ENCODE measurements at places on chromosomes 7 and 10.

DNA sequence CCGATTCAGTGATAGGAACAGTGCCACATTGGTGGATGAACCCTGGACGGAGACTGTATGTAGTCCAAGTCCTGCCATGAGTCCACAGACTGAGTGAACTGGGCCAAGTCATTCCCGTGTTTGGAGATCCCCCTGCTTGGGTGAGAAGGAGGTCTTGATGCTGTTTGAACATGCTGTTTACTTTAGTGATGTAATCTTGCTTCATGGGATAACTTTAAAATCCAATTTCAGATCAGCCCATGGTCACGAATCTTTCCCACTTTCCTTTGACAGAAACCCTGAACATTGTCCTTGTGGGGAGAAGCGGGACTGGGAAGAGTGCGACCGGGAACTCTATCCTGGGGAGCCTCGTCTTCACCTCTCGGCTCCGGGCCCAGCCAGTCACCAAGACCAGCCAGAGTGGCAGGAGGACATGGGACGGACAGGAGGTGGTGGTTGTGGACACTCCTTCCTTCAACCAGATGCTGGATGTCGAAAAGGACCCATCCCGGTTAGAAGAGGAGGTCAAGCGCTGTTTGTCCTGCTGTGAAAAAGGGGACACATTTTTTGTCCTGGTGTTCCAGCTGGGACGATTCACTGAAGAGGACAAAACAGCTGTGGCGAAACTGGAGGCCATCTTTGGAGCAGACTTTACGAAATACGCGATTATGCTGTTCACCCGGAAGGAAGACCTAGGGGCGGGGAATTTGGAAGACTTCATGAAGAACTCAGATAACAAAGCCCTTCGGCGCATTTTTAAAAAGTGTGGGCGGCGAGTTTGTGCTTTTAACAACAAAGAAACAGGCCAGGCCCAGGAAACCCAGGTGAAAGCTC lies 26.6 kb downstream of the GIMAP8 start:
- DNase-seq, result peak; percentile 28

DNA sequence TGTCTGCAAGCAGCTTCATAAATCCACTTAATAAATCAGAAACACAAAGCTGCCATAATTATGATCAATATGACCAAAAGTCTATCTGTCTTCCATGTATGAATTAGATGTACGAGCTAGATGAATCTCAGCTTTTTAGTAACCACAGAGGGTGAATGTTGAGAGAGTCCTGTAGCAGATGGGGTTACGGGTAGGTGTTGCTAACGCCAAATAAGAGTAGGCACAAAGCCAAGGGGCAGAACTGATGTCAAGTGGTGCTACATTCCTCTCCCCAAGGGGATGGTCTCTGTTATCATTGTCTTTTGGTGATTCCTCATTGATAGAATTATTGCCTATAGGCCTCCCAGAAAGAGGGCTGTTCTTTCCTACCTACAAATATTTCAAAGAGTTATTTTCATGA lies 257.8 kb downstream of the PCLO start:
- DNase-seq, result no peak

DNA sequence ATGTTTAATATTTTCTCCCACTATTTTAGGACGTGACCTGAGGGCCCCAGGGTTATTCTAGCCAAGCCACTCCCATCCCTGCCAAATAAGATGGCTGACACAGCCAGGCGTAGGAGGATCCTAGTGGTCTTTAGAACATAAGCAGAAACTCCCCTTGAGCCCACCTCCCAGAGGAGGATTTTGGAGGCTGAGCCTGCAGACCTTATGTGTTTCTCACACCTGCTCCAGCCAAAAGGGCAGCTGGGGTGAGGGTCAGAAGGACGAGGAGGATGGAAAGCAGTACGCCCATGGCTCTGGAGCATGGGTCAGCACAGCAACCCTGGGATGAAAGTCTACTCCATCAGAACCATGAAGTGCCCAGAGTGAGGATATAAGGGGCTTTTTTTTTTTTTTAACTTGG lies 39.9 kb downstream of the PDLIM1 start:
- DNase-seq, result no peak

GRCh38 chr7:28596245-28596935 lies 184.1 kb downstream of the CREB5 start:
- DNase-seq, result no peak

- DNase-seq, result no peak
Measured at GRCh38 chr7:137305901-137306621, 37.5 kb downstream of the PTN start.

GRCh38 chr7:98551611-98552273 lies 65.3 kb upstream of the NPTX2 start:
- DNase-seq, result no peak

DNA sequence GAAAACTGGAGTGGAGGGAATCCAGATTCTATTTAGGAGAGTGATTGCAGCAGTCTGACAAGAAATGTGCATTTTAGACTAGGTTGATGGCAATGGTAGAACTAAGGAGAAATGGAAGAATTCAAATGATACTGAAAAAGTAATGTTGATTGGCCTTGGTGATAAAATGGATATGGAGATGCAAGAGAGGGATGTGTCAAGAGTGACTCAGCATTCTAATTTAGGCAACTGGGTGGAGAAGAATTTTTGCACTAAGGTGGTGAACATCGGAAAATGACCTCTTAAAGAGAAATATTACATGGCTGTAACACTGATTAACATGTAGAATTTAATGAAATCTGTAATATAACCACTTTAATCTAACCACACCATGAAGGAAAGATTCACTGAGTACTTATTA lies 806.5 kb downstream of the PHTF2 start:
- no peak for DNase-seq

- no peak for DNase-seq
Measured at GRCh38 chr10:49518566-49518965, 20.4 kb downstream of the ERCC6 start.

DNA sequence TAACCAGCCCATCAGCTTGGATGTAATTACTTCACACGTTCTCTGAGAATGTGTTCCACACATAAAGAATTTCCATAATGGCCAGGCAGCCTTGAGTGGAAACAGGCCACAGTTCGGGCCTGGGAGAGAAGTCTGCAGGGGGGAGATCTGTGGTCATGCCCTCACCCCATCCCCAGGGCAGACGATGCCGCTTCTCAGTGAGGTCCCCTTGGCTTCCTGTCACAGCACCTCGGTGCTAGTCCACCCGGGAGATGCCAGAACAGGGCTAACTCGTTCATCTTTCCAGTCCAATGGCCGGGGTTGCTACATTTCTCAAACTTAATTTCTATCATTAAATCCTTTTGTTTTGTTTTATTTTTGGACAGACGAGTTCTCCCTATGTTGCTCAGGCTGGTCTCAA lies 624.1 kb downstream of the PTPRN2 start:
- no peak for DNase-seq

- peak; percentile 71 for DNase-seq
Measured at GRCh38 chr7:5773661-5774086, 7.8 kb downstream of the RNF216 start.

DNA sequence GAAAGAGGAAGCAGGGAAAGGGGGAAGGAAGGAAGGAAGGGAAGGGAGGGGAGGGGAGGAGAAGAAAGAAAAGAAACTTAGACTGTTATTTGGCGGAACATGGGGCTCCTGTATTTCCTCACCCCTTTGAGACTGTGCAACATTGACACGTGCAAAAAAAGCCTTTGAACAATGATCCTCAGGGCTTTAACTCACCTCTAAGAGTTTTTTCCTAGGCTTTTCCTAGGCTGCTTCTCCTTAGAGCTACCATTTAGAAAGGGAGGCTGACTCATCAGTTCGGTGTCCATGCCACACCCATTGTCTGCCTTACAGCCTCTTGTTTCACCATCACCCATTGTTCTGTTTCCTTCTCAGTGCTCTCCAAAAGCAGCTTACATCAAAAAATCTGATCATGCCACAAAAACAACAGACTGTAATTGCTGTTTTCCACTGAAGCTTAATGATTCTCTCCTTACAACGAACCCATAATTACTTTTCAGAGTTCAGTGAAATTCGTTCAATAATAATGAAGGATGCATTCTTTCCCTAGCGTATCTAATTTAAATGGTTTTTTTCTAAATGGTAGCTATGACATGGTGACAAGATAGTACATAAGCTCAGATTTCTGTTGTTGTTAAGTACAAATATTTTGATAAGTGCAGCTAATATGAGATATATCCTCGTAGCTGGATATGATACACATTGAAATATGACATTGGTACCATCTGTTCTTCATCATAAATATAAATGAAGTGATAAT lies 90.8 kb downstream of the PRLHR start:
- no peak for DNase-seq

GRCh38 chr10:74814797-74815196 lies 11.6 kb upstream of the KAT6B start:
- no peak for DNase-seq

- no peak for DNase-seq
Measured at GRCh38 chr7:65448816-65449504, 75.3 kb downstream of the ZNF92 start.

GRCh38 chr7:158150234-158150633 lies 437.4 kb downstream of the PTPRN2 start:
- DNase-seq, result no peak

- DNase-seq, result no peak
Measured at GRCh38 chr10:109174526-109174925, 748.8 kb downstream of the XPNPEP1 start.

DNA sequence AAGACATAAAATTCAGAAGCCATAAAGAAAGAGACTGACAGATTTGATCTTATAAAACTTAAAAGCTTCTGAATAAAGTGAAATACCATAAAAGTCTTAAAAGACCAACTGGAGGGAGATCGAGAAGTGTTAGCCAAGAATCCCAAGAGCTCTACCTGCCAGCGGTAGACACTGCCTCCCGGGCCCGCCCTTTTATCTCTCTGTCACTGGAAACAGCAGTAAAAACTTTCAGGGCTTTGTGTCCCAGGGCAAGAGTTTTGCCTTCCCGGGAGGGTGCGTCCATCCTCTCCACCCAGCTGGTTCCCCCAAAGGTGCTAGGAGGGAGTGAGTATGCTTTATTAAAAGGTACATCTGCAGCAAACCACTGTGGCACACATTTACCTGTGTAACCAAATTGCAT lies 5.8 kb downstream of the PLA2G12B start:
- no peak for DNase-seq

DNA sequence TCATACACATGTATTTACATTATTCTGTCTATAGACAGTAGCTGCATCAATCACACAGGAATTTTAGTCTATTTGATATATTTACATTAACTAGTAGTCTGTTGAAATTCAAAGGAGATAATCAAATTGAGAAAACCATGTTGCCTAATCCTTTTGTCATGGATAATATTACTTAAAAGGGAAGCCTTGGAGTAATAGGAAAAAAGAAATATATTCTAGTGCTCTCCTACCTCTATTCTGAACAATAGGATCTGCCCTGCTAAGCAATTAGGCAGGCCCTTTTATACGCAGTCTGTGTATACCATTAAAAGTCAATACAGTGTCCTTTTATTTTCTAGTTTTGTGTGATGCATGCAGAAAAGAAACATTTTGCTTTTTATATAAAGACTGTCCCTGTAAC lies 24.5 kb downstream of the UMAD1 start:
- no peak for DNase-seq

- DNase-seq, result no peak
Measured at GRCh38 chr7:148543-148931, 43.8 kb upstream of the FAM20C start.

- no peak for DNase-seq
Measured at GRCh38 chr7:134920026-134920753, 66.1 kb upstream of the AGBL3 start.

- no peak for DNase-seq
Measured at GRCh38 chr10:4011136-4011812, 226.3 kb upstream of the KLF6 start.

- no peak for DNase-seq
Measured at GRCh38 chr7:137647905-137648565, 198.7 kb downstream of the DGKI start.

DNA sequence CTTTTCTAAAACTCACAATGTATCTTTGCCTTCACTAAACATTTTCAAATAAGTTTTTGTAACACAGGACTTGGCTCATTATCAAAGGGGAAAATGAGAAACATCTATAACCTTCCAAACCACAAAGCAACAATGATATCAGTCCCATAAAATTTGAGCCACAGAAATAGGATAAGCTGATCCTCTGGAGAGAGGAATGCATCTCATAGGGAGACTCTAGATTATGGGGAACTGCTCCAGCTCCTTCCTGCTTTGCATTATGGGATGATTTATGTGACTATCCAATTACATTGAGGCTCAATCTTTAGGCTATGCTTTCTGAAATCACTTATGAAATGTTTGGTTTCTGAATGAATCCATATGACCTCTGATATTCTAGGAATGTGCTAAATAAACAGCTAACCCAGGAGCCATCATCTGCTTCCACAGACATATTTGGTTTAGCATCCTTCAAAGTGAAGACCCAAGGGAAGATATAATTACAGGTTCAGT lies 70.4 kb downstream of the CUBN start:
- no peak for DNase-seq
